Foreskin keratinocyte (primary cell): ENCODE measurements at places on chromosomes 6 and 20. TPM values are rescaled to one million over a fixed set of nuclear protein-coding genes. Genes with fewer than 3 reads are reported as not detected.

The TP53RK gene
- 13.9 and 14.2 TPM in 2 replicates for total RNA-seq

The RGS17 gene
- 0.24 and 0.32 TPM in 2 replicates for total RNA-seq

The DLK2 gene
- 22.9 and 28.4 TPM in 2 replicates for total RNA-seq

The BTNL2 gene
- not detected in 2 replicates for total RNA-seq

The SMPDL3A gene
- total RNA-seq, result 4.7 and 6.9 TPM in 2 replicates

The PLCB4 gene
- 2.4 and 3.1 TPM in 2 replicates for total RNA-seq

The UBR2 gene
- total RNA-seq, result 16.2 and 17.4 TPM in 2 replicates

The HTR1E gene
- total RNA-seq, result not detected in 2 replicates

The ANKRD66 gene
- not detected in 2 replicates for total RNA-seq
